Hematopoietic multipotent progenitor cell treated with erythropoietin and hydrocortisone succinate and interleukin-3 and kit ligand, for 8 days (in vitro differentiated cells): ENCODE measurements at places on chromosomes 3 and 15.

- DNase-seq: no peak
Measured at GRCh38 chr15:52011711-52012144, 7.3 kb upstream of the MAPK6 start.

GRCh38 chr3:188926111-188926510 lies 245.7 kb upstream of the TPRG1 start:
- no peak for DNase-seq

DNA sequence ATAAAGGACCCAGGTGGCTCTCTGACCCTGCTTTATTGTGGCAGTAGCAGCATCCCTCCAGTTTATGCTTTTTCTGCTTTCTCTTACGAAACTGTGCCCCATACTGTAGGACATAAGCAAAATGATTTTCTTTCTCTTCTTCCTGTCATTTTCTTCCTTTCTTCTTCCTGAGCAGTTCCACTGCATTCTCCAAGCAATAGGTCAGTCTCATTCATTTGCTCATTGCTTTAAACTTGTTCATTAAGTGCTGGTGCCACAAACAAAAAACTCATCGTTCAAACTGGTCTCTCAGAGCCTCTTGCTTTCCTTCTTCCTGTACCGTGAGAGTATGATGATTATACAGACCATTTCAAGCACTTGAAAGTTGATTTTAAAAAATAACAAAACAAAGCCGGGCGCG lies 66.8 kb downstream of the PDE8A start:
- DNase-seq: no peak

DNA sequence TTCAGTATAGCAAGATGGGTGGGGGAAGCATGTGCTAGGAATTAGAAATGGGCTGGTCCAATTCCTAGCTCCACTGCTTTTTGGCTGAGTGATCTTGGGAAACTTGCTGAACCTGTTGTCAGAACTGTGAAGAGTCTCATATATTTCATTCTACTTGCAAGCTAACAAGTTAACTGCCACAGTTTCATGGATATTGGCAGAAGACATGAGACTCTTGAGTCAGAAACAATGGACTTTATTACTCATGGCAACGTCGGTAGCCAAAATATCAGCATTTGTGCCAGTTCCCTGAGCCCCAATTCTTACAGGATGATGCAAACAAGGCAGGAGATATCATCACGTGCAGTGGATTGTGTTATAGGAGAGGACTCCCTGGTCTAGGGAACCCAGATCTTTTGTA lies 26.6 kb upstream of the PLAAT1 start:
- DNase-seq: no peak

- no peak for DNase-seq
Measured at GRCh38 chr15:30824518-30825195, 79.1 kb upstream of the FAN1 start.
